ENCODE measurements at places on chromosomes 1 and 21.
A peak's percentile ranks its signal among the peaks of the same experiment; 100 is the strongest.

DNA sequence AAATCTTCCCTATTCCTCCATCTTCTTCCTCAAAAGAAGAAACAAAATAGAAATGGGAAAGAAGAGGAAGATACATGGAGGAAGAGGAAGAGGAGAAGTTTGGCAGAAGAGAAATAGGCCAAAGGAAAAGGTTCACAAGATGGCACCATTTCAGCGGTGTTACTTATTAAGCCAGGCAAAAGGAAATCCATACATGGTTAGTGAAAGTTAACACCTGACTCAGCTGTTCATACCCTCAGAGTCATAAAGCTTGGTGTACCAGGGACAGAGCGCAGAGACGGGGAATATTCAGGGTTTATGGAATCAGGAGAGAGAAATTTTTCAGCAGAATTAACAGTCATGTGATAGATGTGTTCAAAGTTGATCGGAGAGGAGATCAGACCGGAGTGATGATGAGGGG, 70.6 kb downstream of the COQ8A start:
- DNase-seq = no peak

- no peak for DNase-seq
Measured at GRCh38 chr1:220684890-220685289, 5.3 kb upstream of the C1orf115 start.

DNA sequence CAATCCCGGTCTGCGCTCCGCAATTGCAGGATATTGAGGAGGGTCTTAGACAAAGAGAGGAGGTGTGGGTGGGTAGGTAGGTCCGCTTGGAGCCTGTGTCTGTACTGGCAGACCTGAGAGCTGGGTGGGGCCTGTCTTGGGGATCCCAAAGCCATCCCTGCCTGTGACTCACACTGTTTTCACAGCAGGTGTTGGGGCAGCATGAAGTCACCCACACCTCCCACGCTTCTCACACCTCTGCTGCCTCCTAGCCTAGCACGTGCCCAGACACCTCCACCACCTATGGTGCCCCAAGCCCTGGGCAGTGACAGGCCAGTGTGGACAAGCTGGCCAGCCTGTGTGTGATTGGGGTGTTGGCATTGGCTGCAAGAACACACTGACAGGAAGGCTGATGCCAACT, 65.7 kb upstream of the ECE1 start:
- no peak for DNase-seq

GRCh38 chr1:99551812-99552614, 93.9 kb upstream of the PALMD start:
- no peak for DNase-seq

DNA sequence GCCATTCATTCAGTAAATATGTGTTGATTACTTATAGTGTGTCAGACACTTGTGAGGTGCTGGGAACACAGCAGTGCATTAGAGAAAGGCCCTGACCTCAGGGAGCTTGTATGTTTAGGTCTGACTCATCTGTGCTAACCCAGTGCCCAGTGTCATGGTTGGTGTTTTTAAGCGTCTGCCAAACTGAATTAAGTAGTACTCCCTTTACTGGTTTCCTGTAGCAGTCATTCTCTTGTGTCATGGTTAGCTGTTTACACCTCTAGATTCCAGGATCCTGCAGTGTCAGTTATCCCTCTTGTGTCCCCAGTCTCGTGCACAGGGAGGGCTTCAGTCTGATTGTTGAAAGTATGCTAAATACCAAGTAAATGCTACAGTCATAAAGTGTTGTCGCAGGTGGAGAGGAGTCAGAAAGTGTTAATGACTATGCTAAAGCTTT, 14.2 kb downstream of the UCK2 start:
- DNase-seq = no peak

DNA sequence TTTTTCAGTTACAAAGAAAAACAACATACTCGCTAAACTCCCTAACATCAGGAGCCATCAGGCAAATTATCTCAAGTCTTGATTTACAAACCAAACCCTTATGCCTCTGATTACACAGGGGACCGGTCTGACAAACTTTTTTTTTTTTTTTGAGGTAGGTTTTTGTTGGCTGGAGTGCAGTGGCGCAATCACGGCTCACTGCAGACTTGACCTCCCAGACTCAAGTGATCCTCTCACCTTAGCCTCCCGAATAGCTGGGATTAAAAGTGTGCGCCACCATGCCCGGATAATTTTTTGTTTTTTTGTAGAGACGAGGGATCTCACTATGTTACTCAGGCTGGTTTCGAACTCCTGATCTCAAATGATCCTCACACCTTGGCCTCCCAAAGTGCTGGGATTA, 3.8 kb upstream of the MIIP start:
- no peak for DNase-seq

- DNase-seq = no peak
Measured at GRCh38 chr1:183607322-183607980, 17.2 kb upstream of the NCF2 start.

- DNase-seq = no peak
Measured at GRCh38 chr1:162213281-162213912, 143.9 kb downstream of the NOS1AP start.

DNA sequence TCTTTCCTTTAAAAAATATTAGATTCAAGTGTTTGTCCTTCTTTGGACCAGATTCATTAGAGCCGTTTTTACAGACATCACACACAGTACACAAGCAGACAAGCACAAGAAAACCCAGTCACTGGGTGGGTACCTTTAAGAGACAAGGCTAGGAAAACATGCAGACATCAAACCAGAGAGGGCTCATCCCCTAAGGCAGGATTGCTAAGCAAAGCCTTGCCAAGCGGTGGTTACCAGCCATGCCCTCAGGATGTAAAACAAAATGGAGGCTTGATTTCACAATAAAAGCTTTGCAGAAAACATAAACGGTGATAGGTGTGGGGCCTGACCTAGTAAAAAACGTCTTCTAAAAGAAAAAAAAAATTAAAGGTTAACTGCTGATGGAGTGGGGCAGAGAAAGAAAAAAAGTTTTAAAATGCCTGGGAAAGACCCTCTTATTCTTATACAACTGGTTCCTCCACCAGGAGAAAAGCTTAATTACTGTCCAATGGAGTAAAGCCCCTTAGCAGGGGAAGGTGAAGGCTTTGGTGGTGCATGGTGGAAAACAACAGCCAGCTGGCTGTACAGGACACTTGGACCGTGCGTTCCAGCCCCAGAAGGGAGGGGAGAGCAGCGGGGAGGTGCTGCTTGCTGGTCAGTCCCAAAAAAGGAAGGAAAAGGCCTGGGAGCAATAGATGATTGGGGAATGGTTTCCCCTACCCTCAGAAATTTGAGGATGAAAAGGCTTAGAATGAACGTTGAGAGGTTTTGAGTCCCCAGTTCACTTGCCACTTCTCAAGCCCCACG, 30.4 kb upstream of the FMO1 start:
- no peak for DNase-seq

GRCh38 chr1:153353226-153353947, 4.3 kb upstream of the S100A9 start:
- DNase-seq = peak; percentile 66

DNA sequence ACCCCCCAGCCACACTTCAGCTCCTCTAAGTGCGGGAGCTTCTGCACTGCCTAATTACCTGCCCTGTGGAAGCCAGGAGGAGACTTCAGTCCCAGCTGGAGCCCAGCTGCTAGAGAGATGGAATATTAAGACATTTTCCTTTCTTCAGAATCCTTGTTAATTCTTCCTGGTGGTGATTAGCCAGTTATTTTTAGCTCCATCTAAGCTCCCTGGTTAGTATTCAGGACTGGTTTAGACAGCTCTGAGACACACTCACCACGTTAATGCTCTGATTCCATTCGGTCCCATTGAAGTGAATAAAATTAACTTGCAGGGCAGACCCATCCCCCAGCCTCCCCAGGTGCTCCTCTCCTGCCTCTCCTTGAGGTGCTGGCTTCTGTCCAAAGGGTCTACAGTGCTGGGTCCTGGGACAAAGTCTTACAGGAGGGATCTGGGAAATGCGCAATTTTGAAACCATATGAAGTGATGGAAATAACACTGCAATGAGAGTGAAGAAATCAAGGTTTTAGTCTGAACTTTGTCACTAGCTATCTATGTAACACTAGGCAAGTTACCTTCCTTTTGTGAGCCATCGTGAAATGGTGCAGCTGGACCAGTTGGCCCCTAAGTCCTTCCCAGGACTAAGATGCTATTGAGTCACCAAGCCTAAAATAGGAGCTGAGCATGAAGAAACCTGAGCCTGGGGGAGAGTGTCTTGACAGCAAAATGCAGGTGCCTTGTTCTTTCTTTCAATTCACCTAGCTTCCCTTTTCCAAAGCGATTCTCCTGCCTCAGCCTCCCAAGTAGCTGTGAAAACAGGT, 117.4 kb upstream of the ATP1A1 start:
- no peak for DNase-seq

DNA sequence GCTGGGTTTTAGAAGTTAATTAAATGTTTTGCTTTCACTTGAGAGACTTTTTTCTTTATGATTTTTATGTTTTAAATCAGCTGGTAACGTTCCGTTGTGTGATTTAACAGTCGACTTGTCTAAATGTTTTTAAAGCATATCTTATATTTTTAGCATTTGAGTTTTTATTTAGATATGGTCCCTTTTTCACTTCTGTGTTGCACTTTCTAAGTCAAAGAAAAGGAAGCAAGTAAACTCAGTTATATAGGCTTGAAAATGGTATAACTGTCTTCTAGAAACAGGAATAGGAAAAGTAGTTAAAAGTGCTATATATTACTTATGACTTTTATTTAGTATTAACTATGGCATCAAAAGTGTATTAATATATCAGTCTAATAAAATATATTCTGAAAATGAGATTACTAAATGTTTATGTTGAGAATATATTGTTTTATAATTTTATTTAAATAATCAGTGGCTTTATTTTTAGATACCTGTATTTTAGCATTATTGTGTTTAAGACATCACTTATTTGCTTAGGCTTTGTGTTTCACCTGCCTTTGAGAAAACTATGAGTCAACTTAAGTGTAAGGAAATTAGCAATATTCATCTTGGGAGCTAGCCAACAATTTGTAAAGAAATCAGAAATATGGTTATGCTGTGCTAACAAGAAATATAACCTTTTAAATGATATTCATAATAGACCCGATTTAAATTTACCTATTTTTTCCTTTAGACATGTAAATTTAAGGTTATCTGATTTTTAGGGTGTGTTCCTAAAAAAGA, 60.5 kb downstream of the RABGAP1L start:
- no peak for DNase-seq

- no peak for DNase-seq
Measured at GRCh38 chr1:44024903-44025525, 6.2 kb downstream of the SLC6A9 start.

GRCh38 chr1:235022341-235022980, 106.2 kb downstream of the TOMM20 start:
- no peak for DNase-seq

DNA sequence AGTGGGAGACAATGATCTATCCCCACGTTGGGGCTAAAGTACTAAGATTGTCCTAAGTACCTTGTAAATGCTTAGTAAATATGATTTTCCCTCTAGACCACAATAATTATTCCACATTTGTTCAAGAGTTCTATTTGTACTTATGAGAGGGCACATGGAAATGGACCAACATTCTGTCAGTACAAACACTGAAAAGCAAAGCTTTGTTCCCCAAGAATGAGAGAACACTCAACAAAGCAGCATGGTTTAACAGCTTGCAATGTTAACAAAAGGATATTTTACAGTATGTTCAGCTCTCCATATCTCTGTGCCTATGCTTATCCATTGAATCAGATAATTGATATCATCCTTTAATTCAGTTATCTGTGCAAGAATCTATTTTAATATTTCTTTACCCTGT, 35.4 kb downstream of the RBM11 start:
- no peak for DNase-seq

- DNase-seq = no peak
Measured at GRCh38 chr1:64006276-64007051, 197.0 kb upstream of the UBE2U start.

GRCh38 chr1:8691662-8692061, 125.8 kb downstream of the RERE start:
- no peak for DNase-seq

DNA sequence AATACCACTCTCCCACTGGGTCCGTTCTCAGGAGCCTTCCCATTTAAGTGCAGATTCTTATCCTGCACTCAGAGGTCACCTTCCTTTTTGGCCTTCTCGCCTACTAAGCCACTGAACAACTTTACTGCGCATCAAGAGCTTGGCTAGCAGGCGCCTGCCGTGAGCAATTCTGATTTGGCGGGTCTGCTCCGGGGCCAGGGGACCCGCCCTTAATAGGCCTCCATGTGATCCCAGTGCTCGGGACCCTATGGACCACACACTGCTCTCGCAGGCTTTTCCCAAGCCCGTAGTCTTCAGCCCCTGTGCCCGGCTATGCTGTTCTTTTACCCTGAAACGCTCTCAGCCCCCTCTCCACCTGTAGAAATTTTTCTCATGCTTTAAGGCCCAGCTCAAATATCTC, 45.1 kb downstream of the BCL9 start:
- no peak for DNase-seq

DNA sequence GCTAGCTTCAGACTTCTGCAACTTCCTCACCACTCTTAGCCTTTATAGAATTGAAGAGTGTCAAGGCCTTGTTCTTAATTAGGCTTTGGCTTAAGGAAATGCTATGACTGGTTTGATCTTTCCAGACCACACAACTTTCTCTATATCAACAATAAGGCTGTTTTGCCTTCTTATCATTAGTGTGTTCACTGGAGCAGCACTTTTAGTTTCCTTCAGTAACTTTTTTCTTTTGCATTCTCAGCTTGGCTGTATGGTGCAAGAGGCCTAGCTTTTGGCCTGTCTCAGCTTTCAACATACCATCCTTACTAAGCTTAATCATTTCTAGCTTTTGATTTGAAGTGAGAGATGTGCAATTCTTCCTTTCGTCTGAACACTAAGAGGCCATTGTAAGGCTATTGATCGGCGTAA, 8.6 kb downstream of the PRKACB start:
- DNase-seq = no peak

- DNase-seq = no peak
Measured at GRCh38 chr1:155011437-155012025, 8.9 kb downstream of the ZBTB7B start.

DNA sequence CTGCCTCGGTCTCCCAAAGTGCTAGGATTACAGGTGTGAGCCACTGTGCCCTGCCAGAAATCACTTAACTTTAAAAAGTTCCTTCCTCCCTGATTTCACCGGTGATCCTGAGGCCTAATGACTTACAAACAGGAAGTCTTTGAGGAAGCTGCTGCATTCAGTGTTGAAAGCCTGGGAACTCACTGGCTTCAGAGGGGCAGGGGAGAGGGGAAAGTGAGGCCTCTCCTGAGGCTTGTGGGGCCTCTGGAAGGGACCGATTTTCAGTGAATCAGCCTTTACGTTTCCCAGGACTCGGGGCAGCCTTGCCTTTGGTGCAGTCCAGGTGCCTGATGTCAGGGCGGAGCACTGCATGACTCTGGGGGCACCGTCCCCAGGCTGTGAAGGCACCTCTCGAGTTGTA, 30.1 kb upstream of the ARHGEF10L start:
- no peak for DNase-seq

- no peak for DNase-seq
Measured at GRCh38 chr21:44792702-44793591, 8.7 kb downstream of the UBE2G2 start.

GRCh38 chr1:63950023-63950422, 176.2 kb downstream of the ROR1 start:
- DNase-seq = no peak

- no peak for DNase-seq
Measured at GRCh38 chr1:171742577-171742922, 685 bp upstream of the VAMP4 start.

GRCh38 chr1:9028921-9029705, 2.9 kb upstream of the SLC2A7 start:
- no peak for DNase-seq
